Stimulated activated CD4-positive, alpha-beta T cell treated with anti-CD3 and anti-CD28 coated beads, Interleukin-1b, Interleukin-23, amount 100 ng/mL, for 48 hours (primary cell): ENCODE measurements at places on chromosomes 7 and 10.

- DNase-seq, result no peak
Observed at GRCh38 chr10:105952153-105952552, 1212.4 kb downstream of the SORCS1 start.

DNA sequence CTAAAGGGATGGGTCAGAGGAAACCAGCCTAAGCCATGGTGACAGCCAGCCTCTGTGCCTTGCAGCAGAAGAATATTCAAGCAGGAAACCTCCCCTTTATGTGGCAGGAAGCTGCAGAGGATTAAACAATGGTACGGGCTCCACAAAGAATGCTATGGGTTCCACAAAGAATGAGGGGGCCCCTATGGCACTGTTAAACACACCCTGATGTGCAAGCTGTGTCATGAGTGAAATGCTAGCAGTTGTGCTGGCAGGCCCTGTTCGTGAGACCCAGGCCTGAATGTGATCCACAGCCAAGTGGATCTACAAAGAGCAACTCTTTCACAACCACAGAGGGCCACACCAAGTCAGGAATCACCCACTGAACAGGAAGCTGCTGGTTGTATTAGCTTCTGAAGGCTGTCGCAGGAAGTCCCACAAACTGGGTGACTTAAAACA lies 68.9 kb downstream of the MYOF start:
- peak; percentile 27 for DNase-seq

GRCh38 chr10:4058514-4059029 lies 273.6 kb upstream of the KLF6 start:
- no peak for DNase-seq

DNA sequence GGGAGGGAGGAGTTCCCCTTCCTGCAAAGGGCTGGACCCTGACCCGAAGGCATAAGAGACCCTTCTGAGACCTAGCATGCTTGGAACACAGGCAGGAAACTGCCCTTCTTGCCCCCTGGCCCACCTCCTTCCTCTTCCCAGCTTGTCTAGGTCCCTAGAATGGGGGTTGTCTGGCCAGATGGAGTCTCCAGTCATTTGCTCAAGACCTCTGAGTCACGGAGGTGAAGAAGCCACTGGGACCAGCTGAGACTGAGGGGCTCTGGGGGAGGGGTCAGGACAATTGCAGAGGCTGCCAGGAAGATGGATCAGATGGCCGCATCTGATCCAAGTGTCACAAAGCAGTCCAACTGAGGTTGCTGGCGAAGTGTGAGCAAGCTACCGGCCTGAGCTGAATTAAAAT lies 46.2 kb downstream of the COL13A1 start:
- DNase-seq, result no peak

- DNase-seq, result no peak
Observed at GRCh38 chr7:121608785-121609184, 212.7 kb upstream of the FAM3C start.

DNA sequence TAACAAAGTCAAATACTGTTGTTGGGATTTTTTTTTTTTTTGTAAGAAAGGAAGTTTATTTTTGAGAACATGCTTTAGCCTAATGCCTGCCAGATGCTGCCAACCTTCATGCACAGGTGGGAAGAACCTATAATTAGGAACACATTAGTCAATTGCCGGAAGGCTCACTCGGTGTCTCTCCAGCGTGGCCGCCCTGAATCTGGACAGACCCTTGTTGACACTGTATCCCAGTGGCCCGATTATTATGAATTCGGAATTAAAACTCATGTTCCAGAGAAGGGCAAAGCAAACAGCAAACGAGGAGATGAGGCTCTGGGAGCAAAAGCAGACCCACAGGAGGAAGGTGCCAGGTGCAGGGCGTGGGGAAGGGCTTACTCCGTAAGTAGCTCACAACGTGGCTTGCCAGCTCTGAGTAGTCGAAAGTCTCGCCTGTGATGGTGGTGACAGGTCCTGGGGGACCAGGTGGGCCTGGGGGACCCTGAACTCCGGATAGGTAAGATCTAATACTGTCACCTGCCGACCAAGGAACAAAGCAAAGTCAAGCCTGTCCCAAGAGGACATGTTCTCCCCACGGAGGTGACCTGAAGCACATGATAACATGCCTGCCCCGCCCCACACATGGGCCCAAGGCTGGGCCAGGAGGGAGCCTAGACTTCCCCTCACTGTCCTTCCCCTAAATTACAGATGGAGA lies 48.3 kb downstream of the COL17A1 start:
- DNase-seq, result no peak

- no peak for DNase-seq
Observed at GRCh38 chr7:155292680-155293226, 4.9 kb upstream of the INSIG1 start.

GRCh38 chr7:99839287-99840021 lies 11.6 kb downstream of the CYP3A43 start:
- no peak for DNase-seq

GRCh38 chr7:6170571-6171531 lies 101.6 kb downstream of the CYTH3 start:
- no peak for DNase-seq

- DNase-seq, result no peak
Observed at GRCh38 chr7:78279032-78279431, 480.5 kb downstream of the PHTF2 start.

DNA sequence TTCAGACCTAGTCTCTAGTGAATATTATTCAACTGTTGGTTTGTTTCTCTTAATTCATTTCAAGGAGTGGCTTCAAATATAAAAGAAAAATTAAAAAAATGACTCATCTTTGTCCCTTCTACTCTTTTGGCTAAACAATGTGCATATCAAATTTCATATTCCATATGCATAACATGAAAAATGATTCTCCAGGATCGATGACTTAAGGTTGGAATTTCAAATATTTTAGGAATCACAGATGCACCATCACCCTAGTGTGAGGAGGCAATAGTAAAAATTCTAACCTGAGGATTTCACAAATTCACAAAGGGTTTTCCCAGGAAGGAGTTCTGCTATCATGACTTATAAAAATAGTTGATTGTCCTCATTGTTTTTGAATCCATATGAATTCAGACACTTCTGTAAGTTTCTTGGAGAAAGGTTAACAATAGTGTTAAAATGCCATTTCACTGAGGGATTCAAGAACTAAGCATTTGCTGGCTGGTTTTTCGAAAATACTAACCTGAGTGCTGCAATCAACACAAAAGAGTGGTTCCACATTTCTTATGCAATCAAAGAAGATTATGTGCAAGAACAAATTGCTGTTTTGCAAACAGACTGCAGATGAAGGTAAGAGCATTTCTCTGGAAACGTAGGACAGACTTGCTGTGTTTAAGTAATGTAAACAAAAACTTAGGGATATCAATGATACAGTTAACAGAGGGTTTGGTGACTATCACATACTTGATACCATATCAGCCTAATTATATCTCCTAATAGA lies 547.5 kb upstream of the LRRTM3 start:
- DNase-seq, result no peak
